ENCODE measurements at places on chromosomes 4 and X. TPM values are rescaled to one million over a fixed set of nuclear protein-coding genes. Genes with fewer than 3 reads are reported as not detected.

- no peak for DNase-seq
Observed at GRCh38 chrX:53115550-53115874, 21.6 kb downstream of the KANTR start.

DNA sequence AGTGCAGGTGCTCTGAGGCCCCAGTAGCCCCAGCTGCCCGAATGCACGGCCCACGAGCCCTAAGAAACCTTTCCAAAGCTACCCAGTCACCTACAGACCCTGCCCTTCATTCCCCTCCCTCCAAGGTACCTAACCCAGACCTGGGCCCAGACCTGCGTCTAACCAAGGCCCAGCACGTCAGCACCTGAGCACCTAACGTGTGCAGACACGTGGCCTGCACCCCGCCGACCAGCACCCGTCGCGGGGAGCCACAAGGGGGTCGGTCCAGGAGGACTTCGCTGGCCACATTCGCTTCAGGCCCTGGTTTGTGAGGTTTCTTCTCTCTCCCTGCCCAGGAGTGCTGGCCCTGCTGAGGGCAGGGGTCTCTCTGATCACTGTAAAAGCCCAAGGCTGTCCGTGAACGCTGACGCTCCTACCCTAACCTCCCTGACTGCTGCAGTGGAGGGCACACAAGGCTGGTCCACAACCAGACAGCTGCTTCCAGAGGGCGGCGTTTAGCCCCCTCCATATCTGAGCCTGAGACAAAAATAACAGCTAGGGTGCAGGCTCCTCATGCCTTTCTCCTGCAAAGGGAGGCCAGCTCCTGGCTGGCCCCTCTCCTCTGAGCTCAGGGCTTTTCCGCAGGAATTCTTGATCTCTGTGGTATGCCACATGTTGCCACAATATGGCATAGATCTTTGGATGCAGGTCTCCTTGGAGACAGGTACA, 31.8 kb downstream of the WDR1 start:
- no peak for DNase-seq

DNA sequence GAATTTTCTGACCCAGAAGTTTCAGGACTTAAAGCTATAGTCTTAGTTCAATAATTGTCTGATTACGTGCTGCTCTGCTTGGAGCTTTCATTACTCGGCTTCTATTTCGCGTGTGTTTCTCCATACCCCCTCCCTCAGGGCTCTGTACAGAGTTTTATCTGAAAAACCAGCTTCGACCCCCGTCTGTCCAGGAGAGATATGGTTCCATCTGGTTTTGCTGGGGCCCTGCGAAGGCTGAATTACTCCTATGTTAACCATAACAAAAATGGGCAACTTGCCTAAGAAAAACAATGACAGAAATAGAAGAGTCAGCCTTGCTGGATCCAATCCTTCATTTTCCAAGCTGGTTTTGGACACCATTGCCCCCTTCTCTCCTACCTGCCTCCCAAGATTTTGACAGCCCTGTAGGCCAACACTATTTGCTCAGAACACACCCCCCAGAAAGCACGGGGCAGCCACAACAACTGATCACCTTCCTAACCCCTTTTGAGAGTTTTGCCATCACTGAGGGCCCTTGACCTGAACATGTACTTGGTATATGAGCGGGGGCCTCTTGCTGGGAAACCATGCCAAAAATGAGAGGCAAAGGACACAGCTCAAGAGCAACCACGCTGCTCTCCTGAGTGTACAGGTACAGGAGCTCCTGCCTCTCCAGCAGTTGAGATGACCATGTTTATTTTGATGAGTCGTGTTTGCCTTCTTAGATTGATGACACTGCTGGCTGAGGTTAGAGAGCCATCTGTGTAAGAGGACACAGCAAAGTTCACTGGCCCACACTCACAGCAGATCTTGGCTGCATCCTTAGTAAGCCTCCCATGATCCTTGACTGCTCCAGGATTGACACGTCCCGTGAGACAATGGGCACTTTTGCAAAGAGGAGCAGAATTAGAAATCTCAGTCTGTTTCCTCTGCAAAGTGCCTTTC, 36.2 kb upstream of the ATP6AP2 start:
- no peak for DNase-seq

Gene SCD5
- total RNA-seq, result 4.6 TPM

GRCh38 chr4:40800064-40800463, 50.3 kb downstream of the NSUN7 start:
- no peak for DNase-seq

GRCh38 chr4:56148428-56148827, 199.7 kb downstream of the CEP135 start:
- no peak for DNase-seq

Gene ARHGAP6
- total RNA-seq, result 2.7 TPM

Gene CFAP47
- not detected for total RNA-seq

GRCh38 chr4:108527723-108528122, 92.7 kb upstream of the RPL34 start:
- no peak for DNase-seq

DNA sequence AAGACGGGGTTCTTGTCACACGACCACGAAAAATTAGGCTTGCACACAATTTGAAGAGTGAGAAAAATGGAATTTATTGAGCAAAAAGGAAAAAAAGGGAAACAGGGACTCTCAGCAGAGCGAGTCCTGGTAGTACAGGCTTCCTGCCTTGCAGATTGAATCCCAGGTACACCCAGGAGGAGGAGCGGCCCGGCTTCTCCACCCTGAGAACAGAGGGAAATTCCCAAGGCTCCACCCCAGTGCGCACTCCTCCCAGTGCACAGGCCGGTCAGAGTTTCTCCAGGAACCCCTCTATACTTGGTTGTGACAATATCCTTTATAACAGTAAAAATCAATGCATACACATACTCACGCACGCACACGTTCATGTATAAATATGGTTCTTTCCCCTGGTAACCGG, 22.0 kb downstream of the SLC4A4 start:
- DNase-seq, result no peak

DNA sequence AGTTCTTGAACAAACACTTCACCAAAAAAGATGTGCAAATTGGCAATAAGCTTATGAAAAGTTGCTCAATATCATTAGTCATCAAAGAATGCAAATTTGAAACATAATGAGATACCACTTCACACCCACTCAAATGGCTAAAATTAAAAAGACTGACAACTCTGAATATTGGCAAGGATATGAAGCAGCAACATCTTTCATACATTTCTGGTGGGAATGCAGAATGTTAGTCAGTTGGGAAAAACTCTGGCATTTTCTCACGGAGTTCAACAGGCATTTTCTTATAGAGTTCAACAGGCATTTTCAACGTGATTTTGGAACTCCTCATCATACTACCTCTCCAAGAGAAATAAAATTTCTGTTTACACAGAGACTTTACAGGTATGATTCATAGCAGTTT, 297.4 kb upstream of the MAGEC2 start:
- no peak for DNase-seq

Gene GLRA2
- not detected for total RNA-seq

- no peak for DNase-seq
Observed at GRCh38 chrX:37677765-37678164, 7.8 kb upstream of the XK start.

DNA sequence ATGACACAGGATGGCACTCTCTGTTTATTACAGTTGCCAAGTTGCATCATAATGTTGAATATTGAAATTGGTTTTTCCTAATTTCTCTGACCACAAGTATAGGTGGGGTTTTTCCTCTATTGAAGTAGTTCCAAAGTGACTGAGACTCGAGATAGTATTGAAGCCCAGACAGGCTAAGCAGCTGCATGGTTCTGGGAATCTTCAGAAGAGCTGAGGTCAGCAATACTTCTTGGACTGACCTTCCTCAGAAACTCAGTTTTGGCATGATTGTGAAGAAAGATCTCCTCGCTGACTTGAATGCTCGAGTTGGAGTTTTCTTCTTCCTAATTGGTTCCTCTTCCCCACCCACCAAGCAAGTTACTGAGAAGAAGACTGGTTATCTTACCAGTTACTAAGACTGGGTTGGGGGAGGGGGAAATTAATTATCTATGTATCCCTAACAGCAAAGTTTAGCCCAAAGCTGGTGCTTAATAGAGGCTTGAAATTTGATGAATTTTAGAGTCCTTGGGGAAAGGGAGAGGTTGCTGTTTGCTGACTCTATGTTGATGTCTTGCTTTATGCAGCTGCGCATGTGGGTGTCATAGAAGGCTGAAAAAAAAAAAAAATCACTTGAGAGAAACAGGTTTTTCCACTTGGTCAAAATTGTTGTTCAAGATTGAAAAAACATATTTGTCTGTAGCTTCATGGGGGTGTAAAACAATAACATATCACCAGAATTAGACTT, 91.1 kb downstream of the P2RY10 start:
- no peak for DNase-seq

Gene SSX4B
- total RNA-seq, result not detected

DNA sequence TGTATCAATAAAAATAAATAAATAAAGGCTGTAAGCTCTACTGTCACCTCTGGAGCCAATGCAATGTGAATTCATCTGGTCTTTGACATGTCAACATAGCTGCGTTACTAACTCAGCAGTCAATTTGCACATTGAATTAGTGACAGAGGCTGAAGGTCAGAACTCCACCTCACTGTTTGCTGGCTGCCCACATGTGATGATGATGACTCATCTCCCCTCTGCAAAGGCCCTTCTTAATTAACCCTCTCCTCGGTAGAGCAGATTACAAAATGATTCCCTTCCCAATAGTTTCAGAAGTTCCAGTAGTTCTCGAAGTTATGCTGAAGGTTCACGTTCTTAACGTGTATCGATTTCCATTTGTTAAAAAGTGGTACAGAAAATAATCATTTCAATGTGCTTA, 1626.0 kb upstream of the TENM3 start:
- no peak for DNase-seq

DNA sequence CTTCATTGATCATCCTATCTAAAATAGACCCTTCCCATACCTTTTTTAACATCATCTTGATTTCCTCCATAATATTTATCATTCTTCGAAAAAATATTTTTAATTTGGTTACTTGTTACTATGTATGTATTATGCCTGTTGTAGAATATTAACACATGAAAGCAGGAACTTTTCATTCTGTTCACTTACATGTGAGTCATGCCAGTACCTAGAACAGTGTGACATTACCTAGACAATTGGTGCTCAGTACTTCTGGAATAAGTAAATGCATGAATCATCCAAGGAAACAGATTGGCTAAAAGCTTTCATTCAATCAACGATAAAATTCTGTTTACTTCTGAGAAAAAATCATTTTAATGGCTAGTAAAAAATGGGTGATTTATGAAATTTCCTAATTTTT, 76.4 kb downstream of the CXXC4 start:
- DNase-seq, result no peak

- no peak for DNase-seq
Observed at GRCh38 chrX:72366178-72366577, 60.5 kb upstream of the CITED1 start.

Gene GRIA3
- total RNA-seq, result not detected

DNA sequence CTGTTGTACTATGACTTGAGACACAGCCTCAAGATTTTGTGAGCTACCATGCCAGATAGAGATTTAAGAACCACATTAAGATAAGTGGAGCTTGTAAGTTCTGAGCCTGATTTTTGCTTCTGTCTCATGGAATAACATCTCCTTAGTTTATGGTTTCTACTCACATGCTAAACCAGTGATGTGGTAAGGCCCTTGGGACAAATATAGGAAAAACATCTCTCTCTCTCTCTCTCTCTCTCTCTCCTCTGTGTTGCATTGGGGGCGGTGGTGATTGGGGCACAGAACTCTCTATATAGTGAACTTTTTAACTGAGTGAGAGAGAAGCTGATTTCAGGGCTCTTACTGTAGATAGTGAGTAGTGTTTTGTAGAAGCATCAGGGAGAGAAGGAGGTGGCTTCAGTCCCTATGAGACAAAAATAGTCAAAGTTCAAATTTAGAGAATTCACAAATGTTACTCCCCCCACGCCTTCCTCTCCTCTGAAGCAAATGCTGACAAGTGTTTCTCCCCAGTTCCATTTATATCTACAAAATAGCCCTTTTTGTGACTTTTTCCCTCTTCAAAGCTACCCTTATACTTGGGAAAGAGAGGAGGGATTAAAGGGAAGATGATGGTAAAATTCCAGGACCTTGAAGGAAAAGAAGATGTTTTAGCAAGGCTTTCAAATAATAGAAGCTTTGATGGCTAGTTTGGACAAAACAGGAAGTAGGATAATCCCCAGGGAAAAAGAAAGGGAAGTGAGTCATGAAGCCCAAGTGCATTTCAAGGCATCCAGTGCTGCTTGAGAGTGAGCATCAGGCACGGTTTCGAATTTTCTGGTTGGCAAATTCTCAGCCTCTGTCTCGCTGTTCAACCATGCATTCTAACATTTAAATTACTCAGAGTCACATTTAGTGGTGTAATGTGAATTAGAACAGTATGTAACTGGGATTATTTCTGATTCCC, 134.3 kb upstream of the AP1S2 start:
- DNase-seq, result no peak

Gene GNRHR
- not detected for total RNA-seq

DNA sequence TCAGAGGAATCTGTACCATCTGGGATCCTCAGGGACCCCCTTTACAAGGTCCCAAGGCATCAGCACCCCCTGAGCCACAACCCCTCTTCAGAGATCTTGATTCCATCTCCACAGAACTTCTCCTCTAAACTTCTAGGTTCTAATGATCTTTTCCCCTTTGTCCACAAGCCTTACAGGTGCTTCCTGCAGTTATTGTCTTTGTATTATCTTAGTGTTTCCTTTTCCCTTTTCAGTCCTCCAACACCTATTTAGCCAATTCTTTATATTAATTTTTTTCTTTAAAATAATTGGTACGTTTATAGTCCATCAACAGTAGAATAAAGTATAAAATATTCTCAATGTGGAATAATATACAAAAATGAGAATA, 35.2 kb upstream of the FAM241A start:
- DNase-seq, result no peak

DNA sequence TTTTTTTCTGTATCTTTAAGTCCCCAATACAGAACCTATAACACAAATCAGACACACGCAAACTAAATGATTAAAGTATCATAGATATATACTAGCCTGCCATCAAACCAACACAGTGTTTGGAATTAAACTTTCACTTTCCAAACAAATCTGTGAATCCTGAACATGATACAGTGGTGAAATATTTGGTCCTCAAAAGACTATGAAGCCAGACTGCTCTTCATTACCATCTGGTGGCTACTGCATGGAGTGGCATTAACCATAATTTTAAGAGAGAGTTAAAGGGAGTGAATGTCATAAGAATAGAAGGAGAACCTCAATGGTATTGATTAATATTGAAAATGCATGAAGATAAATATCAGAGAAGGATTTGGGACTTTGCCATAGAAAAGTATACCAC, 9.2 kb upstream of the GABRA4 start:
- DNase-seq, result no peak

DNA sequence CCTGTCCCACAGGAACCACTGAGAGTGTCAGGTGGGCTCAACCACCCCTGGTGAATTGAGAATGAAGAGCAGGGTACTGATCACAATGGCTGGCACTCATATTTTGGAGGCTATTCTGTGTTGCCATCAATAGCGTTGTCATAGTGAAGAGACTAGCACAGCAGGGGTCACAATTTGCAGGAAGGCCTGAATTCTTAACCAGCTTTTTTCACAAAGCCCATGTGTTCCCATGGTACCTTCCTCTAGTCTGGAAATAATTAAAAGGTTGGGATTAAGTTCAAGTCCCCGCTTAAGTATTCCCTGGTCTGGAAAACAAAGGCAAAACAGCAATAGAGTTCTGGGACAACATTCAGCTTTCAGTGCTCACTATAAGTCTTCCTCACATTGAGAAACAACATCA, 1051.7 kb downstream of the C4orf33 start:
- no peak for DNase-seq

Gene COL4A6
- total RNA-seq, result 13.3 TPM

- no peak for DNase-seq
Observed at GRCh38 chrX:32749070-32749469, 462.3 kb downstream of the DMD start.

Gene QDPR
- total RNA-seq, result 7.1 TPM

GRCh38 chrX:72130762-72131250, 909 bp downstream of the RTL5 start:
- DNase-seq, result no peak

Gene LIMCH1
- total RNA-seq, result 12.1 TPM
